ENCODE measurements at places on chromosomes 16 and 17. TPM values are rescaled to one million over a fixed set of nuclear protein-coding genes. Genes with fewer than 3 reads are reported as not detected.

BAIAP3 gene
- 11.4 TPM for total RNA-seq

ZSCAN10 gene
- total RNA-seq, result not detected

ACSM2B gene
- total RNA-seq, result not detected

CEMP1 gene
- total RNA-seq, result 0.41 TPM

TAC4 gene
- not detected for total RNA-seq

NPW gene
- not detected for total RNA-seq

SRCIN1 gene
- 23.6 TPM for total RNA-seq

ALOXE3 gene
- total RNA-seq, result 0.82 TPM

TPSG1 gene
- not detected for total RNA-seq

SHISA9 gene
- 13.9 TPM for total RNA-seq

SLC38A7 gene
- total RNA-seq, result 14.3 TPM

PLD6 gene
- total RNA-seq, result 8.6 TPM

NLRC3 gene
- 0.41 TPM for total RNA-seq

TVP23A gene
- total RNA-seq, result 17.5 TPM

CRYM gene
- total RNA-seq, result 87.2 TPM

EFNB3 gene
- total RNA-seq, result 17.5 TPM

QPRT gene
- 2.9 TPM for total RNA-seq

ELAC2 gene
- 37.1 TPM for total RNA-seq

KCNJ18 gene
- not detected for total RNA-seq

WNT9B gene
- not detected for total RNA-seq

SLC52A1 gene
- total RNA-seq, result not detected

FOXL1 gene
- total RNA-seq, result 0.82 TPM

PIGL gene
- total RNA-seq, result 20.4 TPM

KIFC3 gene
- total RNA-seq, result 46.1 TPM

SCNN1G gene
- 0.82 TPM for total RNA-seq

MT1E gene
- 5.7 TPM for total RNA-seq

PTX4 gene
- not detected for total RNA-seq

CMTM1 gene
- total RNA-seq, result 4.1 TPM

CD300LB gene
- not detected for total RNA-seq

CDK3 gene
- total RNA-seq, result 0.41 TPM

C16orf92 gene
- not detected for total RNA-seq

CCL22 gene
- total RNA-seq, result not detected

KRTAP4-6 gene
- total RNA-seq, result not detected

CFAP97D1 gene
- total RNA-seq, result not detected

GCGR gene
- not detected for total RNA-seq

KRT222 gene
- total RNA-seq, result 5.7 TPM

POLR3E gene
- total RNA-seq, result 19.6 TPM

CSH1 gene
- not detected for total RNA-seq

LITAFD gene
- not detected for total RNA-seq

HEATR9 gene
- total RNA-seq, result not detected

SPIRE2 gene
- 14.7 TPM for total RNA-seq

SSTR5 gene
- not detected for total RNA-seq

ST6GALNAC1 gene
- total RNA-seq, result 0.82 TPM

Measured in frontal cortex (tissue), 4 donors.